ENCODE measurements at places on chromosomes 13 and 19.

- no peak for DNase-seq
These were observed 29.5 kb downstream of the CCDC8 start for GRCh38 chr19:46383846-46384245.

DNA sequence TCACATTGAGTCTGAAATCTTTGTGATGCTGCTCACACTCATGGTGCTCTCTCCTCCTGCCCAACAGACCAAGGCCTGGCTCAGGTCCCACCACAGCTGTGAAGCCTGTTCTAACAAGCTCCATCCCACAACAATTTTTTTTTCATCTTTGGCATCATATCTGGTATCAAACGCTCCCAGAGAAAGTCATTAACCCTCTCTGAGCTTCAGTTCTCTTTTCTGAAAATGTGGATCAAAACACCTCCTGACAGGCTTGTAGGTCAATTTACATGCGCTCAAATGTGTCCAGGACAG lies 224.4 kb downstream of the LACC1 start:
- DNase-seq, result no peak

GRCh38 chr13:110367620-110368019 lies 60.5 kb downstream of the COL4A2 start:
- no peak for DNase-seq

DNA sequence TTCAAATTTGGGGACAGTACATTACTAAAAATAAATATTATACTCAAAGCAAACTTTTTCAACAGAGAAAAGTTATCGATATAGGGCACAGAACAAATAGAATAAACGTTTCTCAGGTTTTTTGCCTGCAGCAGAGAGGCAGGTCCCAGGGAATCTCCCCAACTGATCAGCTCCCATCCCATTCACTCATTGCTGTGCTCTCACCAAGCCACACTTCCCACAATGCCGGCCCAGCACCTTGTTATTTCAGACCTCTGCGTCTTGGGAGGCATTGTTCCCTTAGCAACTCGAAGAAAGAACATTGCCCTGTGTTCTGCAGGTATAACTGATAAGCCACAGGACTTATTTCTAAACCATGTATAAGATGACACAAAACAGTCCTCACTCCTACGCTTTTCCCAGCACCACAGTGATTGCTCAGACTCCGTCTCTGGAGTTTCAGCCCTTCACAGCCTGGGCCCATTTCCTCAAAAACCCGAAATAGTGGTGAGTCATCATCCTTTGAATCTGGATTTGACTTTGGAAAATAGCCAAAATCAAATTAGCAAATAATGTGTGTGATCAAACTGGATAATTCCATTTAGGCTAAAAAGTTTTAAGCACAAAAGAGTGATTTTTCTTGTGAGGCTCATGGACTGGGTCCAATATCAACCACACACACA lies 100.4 kb downstream of the DCLK1 start:
- no peak for DNase-seq

- DNase-seq, result no peak
These were observed 129.3 kb upstream of the SPACA7 start for GRCh38 chr13:112246731-112247470.

- no peak for DNase-seq
These were observed 171.9 kb downstream of the TBC1D4 start for GRCh38 chr13:75309981-75310580.

- DNase-seq, result no peak
These were observed 29.1 kb upstream of the HOMER3 start for GRCh38 chr19:18969931-18970659.

DNA sequence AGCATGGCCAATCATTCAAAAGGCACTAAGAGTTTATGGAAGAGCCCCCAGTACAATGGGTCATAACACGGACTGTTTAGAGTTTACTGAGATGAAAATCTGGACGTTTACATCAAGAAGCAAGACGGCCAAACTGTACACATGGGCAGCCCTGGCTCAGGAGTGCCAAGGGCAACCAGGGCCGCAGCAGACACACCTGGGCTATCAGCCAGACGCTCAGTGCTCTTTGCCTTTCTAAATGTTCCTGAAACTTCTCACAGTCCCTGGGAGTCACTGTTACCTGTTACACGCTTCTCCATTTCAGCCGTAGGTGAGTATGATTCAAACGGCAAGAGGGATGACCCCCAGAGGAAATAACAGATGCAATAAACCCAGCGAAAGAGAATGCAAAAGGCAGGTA lies 64.5 kb downstream of the ABCC4 start:
- DNase-seq, result no peak

- no peak for DNase-seq
These were observed 9.3 kb upstream of the TRPC4 start for GRCh38 chr13:37878921-37879320.

DNA sequence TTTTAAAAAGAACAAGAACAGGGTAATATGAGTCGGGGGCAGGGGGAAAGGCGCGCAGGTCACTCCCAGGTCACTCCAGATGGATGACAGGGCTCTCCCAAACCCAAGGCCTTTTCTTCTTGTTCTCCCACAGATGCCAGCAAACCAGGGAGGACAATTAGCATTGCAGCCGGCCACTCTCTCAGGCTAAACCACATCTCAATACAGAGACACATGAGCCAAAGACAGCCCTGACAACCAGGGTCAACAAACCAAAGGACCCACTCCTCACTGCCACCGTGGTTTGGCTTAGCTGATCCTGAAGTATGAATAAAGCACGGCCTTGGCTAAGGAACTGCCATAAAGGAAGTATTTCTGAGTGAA lies 47.3 kb downstream of the LATS2 start:
- no peak for DNase-seq

DNA sequence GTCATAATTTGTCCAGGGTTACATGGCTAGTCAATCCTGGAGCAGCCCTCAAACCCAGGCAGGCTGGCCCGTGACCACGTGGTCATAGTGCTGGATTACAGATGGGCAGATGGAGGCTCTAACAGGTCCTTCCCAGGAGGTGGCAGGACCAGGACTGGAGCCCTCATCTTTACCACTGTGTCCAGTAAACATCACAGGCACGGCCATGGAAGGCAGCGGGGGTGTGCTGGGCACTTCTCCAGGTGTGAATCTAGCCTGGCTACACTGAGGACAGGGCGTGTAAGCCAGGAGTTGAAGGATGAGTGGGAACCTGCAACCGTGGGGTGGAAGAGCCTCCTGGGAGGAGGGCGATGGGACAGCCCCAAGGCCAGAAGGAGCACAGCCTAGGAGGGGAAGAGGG lies 6.1 kb downstream of the CIC start:
- no peak for DNase-seq

DNA sequence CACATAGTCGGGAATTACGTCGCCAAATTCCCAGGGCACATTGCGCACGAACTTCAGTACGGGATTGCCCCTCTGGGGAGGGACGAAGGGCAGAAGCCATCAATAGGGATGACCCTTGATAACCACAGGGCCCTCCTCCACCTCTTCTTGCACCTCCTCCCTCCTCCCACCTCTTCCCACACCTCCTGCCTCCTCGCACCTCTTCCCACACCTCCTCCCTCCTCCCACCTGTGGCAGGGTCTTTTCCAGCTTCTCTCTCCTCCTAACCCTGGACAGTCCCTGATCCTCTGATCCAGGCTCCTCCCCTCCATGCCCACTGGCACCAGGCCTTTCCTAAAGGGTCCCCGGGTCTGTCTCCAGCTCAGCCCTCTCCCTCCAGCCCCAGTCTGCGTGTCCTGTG lies 3.4 kb downstream of the ERCC1 start:
- no peak for DNase-seq

DNA sequence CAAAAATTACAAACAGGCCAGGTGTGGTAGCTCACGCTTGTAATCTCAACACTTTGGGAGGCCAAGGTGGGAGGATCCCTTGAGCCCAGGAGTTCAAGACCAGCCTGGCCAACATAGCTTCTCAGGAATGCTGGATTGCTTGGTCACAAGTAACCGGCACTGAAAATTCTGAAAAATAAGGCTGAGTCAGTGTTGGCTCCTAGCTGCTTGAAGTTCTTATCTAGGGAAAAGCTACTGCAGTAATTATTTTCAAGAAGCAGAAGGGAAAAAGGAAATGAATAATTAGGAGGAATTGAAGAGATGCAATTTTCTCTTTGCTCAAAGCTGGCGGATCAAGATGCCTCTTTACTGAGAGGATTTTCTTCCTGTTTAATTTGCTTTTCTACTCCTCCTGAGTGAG lies 75.0 kb upstream of the GTF3A start:
- no peak for DNase-seq

GRCh38 chr19:46992699-46993535 lies 26.7 kb upstream of the NPAS1 start:
- no peak for DNase-seq

GRCh38 chr13:53142306-53142705 lies 113.7 kb downstream of the OLFM4 start:
- no peak for DNase-seq

- no peak for DNase-seq
These were observed 64.6 kb upstream of the MYCBP2 start for GRCh38 chr13:77391475-77391874.

DNA sequence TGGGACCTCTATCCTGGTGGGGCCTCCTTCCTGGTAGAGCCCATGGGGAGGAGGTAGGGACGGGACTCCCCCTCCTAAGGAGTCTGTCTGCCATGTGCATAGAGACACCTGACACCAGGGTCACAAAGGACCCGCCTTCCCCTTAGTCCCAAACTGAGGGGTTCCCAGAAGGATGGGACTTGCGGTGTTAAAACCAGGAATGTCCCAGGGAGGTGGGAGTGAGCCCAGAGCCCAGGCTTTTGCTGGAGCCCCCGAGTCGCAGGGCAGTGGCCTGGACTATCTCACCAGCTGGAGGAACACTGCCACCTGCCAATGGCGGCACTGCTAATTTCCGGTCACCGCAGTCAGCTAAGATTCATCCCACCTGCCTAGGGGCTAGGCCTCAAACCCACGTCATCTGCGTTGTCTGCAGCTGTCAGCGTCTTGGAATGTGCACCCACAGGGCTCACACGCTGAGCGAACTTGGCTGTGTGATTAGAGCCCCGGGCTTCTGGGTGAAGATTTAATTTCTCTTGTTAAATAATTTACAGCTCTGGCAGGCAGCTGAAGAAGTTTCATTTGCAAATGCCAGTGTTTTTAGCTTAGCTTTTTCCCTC lies 31.9 kb upstream of the ATP11A start:
- DNase-seq, result no peak
